Activated T-cell treated with anti-CD3 and anti-CD28 coated beads for 24 hours (primary cell): ENCODE measurements at places on chromosomes 12 and 14.
A peak's percentile ranks its signal among the peaks of the same experiment; 100 is the strongest.

GRCh38 chr12:131882804-131883520, 11.5 kb upstream of the ULK1 start:
- no peak for DNase-seq

- DNase-seq = no peak
Observed at GRCh38 chr12:55673638-55674037, 34.1 kb downstream of the ITGA7 start.

DNA sequence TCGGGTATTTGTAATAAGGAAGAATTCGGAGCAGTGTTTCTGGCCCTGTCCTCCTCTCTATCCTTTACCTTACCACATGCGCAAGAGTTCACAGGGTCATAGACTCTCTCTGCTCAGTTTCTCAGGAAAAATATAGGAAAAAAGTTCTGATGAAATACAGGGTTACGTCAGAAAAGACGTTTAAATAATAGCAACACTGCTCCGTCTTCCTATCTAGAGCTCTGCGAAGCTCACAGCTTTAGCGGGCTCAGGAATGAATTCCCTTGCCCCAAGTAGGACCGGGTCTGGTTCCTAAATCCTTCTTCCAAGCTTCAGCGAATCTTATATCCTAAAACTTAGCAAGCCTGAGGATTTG, 365 bp downstream of the CCDC59 start:
- DNase-seq = no peak

GRCh38 chr14:23356662-23357061, 4.0 kb upstream of the SLC22A17 start:
- DNase-seq = no peak

DNA sequence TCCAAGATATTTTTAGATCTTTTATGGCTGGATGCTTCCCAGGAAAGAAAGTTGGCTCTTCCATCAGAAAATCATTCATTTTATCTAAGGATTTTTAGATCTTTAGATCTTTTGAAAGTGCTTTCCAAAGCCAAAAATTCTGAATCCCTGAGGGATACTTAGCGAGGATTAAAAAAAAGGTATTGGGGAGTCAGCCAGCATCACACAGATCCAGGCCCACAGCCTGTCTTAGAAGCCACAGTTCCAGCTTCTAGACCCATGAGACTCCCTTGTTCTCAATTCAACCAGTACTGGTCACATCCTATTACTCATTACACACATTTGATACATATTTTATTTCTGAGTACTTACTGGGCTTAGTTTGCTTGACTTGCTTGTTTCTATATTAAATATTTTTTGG, 49.9 kb downstream of the TSPAN8 start:
- no peak for DNase-seq

- DNase-seq = no peak
Observed at GRCh38 chr12:78096909-78097597, 266.4 kb downstream of the NAV3 start.

DNA sequence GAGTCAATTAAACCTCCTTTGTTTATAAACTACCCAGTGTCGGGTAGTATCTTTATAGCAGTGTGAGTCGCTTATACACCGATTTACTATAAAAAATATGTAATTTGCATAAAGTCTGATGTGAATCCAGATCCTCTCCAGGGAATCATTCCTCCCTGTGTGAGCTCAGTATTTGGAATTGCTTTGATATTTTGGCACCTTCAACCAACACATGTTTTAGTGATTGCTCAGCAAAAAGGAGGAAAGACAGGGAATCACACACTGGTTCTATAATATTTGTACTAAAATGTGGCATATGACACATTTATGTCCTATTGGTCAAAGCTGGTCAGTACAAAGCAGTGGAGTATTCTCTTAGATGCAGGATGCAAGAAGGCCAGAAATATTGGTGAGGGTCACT, 703.9 kb upstream of the ATXN7L3B start:
- no peak for DNase-seq

DNA sequence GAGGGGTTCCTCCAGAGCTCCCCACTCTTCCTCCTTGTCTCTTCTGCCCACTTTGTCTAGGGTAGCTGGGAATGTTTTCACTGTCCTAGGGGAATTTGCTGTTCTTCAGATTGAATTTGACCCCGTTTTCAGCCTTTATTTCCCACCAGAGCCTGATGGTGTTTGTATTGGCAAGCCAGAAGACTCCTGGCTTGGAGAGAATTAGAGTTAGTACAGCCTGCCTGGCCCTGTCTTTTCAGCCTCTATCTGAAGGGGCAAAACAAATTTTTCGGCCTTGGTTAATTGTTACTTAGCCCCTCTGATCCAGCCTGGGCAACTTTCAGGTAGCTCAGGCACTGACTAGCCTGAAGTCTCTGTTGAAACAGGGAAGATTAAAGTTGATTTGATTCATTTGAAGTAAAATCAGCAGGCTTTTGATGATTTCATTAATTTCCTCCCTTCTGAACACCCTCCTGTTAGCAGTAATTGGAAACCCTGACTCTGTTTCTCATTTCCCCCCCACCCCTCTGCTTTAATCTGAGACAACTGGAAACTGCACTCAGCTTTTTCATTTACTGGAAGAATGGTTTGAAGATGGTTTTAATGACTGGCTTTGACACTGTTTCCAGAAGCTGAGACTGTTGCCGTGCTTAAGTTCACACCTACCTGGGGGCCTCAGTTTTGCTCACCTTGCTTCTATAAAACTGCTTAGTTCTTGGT, 63.3 kb downstream of the SUSD6 start:
- DNase-seq = peak; percentile 36

- no peak for DNase-seq
Observed at GRCh38 chr14:93046705-93047050, 69.0 kb downstream of the ITPK1 start.

- DNase-seq = peak; percentile 25
Observed at GRCh38 chr12:110245369-110245772, 35.7 kb upstream of the ATP2A2 start.

GRCh38 chr14:97523936-97524335, 726.8 kb downstream of the VRK1 start:
- DNase-seq = no peak

DNA sequence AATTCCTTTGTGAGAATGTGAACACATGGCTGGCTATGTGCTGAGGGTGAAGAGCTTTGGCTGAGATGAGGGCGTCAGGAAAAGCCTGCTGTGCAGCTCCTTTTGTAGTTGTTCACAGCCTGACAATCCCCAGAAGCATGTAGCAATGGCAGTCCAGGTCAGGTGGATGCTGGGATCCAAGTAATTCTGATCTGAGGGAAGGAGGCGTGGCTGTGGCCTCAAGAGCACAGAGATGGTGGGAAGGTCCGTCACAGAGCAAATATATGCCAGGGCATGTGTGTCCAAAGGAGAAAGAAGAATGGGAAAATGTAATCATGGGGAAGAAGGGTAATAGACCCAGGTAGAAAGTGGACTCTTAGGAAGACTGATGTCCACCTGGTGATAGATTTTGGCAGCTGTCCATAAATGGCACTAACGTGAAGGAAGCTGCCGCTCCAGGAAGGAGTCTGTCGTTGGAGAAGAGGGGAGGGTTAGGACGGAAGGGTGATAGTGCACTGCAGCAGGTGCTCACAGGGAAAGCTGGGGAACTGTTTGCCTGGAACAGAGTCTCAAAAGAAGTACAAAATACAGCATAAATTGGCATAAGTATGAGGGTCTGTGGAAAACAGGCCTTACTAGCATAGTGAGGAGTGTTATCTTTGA, 13.8 kb downstream of the MGST1 start:
- DNase-seq = no peak

DNA sequence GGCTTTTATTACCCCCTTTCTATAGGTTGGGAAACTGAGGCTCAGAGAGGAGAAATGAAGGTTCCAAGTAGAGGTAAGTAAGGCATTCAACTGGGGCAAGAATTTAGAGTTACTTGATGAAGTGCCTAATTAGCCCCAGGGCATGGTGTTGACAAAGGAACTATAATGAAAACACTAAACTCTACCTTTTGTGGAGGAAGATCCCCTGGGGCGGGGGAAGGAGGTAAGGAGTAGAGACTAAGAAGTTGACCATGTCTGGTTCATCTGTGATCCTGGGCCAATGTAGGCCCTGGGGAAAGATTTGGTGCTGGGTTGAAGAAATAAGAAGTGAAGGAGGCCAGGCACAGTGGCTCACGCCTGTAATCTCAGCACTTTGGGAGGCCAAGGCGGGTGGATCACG, 16.2 kb upstream of the COX6A1 start:
- DNase-seq = no peak
